Effector memory CD4-positive, alpha-beta T cell (primary cell): ENCODE measurements at places on chromosomes 1 and 21.

DNA sequence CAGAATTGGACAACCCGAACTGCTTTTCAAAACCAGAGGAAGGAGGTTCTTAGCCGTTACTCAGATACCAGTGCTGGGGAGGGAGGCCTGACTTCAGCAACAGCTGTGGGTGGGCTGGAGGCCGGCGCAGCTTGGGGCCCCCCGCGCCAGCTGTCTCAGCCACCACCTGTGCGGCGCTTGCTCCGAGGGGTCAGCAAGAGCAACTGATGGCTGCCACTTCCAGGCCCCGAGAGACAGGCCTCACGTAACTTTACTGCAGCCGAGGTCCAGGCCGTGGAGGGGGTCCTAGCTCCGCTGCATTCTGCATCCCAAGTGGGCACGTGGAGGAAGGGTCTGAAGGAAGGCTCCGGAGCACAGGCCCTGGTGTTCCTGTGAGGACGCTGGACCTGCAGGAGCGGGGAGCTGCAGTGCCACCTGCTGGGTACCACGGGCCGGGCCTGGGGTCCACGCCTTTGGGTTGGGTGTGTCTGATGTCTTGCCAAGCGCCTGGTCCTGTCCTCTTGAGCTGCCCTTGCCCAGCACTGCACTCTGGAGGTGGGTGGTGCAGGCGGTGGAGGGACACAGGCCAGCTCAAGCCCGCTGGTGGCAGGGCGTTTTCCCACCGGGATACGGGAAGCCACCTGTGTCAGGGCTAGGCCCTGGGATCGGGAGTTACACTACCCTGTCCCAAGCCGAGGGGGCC is 9.8 kb downstream of the THAP3 start:
- no peak overlapping the region for H3K27ac ChIP-seq
- H3K4me3 ChIP-seq = no peak overlapping the region
- H3K4me1 ChIP-seq = no peaks in the 10 kb centered on the region

- H3K4me1 ChIP-seq = no peaks in the 10 kb centered on the region
- no peak overlapping the region for H3K27ac ChIP-seq
- no peaks in the 10 kb centered on the region for H3K36me3 ChIP-seq
- no peaks in the 10 kb centered on the region for H3K27me3 ChIP-seq
Measured at GRCh38 chr1:194517567-194517966, 1331.2 kb upstream of the B3GALT2 start.

DNA sequence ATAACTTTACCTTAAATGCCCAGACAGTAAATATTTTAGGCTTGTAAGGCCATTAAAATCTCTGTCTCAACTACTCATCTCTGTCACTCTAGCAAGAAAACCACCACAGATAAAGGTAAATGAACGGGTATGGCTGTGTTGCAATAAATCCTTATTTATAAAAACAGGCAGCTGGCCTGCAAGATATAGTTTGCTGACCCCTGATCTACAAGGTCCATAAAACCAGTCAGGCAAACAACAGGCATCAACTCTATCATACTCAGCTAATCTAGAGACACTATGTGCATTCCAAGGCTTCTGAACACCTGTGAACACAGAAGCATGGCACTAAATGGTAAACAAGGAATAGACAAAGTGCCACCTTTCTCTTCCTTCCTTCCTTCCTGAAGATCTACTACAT is 9.7 kb downstream of the FAF1 start:
- no peak overlapping the region for H3K4me3 ChIP-seq
- H3K4me1 ChIP-seq = no peaks in the 10 kb centered on the region
- H3K27me3 ChIP-seq = no peaks in the 10 kb centered on the region

- H3K27ac ChIP-seq = no peak overlapping the region
- no peak for DNase-seq
Measured at GRCh38 chr1:108149796-108150467, 50.2 kb downstream of the SLC25A24 start.

DNA sequence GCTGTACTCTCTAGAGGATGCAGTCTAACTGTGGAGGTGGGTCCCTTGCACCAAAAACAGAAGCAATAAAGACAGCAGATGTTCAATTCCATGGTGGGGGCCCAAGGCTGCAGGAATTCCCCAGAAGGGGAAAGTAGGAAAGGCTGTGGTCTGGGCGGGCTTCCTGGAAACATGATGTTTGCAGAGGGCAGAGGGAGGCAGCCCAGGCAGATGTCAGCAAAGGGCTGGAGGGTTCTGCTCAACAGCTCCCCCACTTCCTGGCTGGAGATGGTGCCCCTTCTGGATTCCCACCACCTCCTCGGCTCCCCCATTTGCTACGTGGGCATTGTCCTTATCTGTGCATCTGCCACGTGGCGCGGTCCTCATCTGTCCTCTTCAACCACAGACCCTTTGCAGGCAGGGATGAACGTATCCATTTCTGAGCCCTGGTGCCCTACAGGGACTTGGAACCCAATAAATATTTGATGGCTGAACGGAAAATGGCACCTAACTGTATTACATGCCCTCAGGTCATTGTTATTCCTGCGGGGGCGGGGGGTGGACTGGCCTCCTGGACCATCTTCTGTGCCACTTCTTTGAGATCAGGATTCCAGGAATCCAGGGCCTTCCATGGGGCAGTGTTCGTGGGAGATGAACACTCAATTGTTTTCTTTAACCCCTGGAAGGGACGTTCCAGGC is 8.4 kb upstream of the GUCA2B start:
- no peak overlapping the region for H3K27ac ChIP-seq
- H3K4me3 ChIP-seq = no peak overlapping the region
- no peak for DNase-seq
- H3K27me3 ChIP-seq = peaks cover 8% of the 10 kb centered on the region
- no peaks in the 10 kb centered on the region for H3K36me3 ChIP-seq

- H3K36me3 ChIP-seq = no peaks in the 10 kb centered on the region
- peaks cover 2% of the 10 kb centered on the region for H3K27me3 ChIP-seq
- H3K4me1 ChIP-seq = no peaks in the 10 kb centered on the region
- no peak for DNase-seq
- H3K27ac ChIP-seq = no peak overlapping the region
Measured at GRCh38 chr1:38605063-38605462, 254.5 kb downstream of the RRAGC start.

DNA sequence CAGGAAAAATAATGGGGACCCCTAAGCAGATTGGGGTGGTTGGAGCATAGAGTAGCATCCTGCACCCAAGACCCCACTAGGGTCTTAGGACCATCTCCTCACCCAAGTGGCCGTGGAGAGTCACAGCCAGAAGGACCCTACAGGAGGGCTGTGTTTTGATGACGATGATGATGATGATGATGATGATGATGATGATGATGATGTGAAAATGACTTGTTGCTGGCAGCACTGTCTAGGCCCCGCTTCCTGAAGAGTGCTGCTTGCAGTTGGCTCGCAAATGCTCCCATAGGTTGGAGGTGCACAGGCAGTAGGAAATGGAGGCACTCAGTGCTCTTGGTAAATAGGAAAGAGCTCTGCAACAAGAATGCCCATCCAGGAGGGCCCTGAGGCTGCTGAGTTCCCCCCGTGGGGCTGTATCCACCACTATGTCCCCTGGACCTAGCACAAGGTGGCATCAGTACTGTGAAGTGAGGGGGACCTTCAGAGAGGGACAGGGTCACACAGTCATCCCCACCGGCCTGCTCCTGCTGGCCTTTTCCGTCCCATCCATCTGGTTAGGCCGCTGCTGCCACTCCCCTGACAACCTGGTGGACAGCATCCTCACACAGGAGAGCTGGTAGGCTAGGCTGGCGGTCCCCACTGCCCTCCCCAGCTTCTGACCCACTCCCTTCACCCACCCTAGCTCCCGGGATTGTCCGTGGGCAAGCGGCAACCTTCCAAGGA is 139.6 kb downstream of the FOXD2 start:
- H3K4me3 ChIP-seq = no peak overlapping the region
- H3K27me3 ChIP-seq = peaks cover 4% of the 10 kb centered on the region
- no peak overlapping the region for H3K27ac ChIP-seq
- no peaks in the 10 kb centered on the region for H3K4me1 ChIP-seq

DNA sequence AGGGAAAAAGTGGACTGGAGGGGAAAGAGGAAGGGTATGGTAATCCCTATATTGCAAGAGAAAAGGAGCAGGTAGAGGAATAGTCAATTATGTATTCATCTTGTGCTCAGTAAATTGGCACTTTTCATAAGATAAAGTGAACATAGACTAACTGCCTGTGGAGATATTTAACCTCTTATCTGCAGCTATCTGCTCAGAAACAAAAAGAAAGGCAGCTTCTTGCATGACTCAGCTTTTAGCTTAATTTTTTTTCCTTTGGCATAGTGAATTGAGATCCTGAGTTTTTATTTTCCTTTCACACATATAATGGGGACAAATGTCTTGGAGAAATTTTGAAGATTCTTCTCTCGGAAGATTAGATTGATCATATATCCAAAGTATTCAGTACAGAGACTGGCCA is 127.6 kb upstream of the F3 start:
- no peak for DNase-seq
- H3K4me3 ChIP-seq = no peak overlapping the region
- no peaks in the 10 kb centered on the region for H3K27me3 ChIP-seq
- no peak overlapping the region for H3K27ac ChIP-seq

GRCh38 chr1:171350594-171350993 is 36.6 kb downstream of the FMO4 start:
- DNase-seq = no peak
- H3K27me3 ChIP-seq = no peaks in the 10 kb centered on the region
- no peaks in the 10 kb centered on the region for H3K4me1 ChIP-seq

DNA sequence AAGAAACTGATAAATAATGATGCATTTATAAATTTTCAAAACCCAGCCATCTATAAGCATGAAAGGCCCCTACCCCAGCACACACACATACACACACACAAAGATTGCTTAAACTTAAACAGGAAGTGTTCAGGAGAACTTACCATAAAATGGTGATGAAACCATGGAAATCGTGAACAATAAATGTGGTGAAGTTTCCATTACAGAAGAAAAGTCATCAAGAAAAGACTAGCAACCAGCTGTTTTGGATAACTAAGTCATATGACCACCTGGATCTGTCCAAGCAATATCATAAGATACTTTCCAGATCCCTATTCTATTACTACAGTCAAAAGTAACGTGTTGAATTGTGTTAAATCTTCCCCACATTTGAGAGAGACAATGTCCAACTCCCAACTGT is 24.1 kb downstream of the RGS5 start:
- H3K27ac ChIP-seq = no peak overlapping the region

GRCh38 chr1:45887156-45887842 is 83.9 kb downstream of the MAST2 start:
- no peaks in the 10 kb centered on the region for H3K36me3 ChIP-seq
- no peaks in the 10 kb centered on the region for H3K27me3 ChIP-seq
- no peak overlapping the region for H3K27ac ChIP-seq
- DNase-seq = no peak
- no peaks in the 10 kb centered on the region for H3K4me1 ChIP-seq
- no peak overlapping the region for H3K4me3 ChIP-seq

DNA sequence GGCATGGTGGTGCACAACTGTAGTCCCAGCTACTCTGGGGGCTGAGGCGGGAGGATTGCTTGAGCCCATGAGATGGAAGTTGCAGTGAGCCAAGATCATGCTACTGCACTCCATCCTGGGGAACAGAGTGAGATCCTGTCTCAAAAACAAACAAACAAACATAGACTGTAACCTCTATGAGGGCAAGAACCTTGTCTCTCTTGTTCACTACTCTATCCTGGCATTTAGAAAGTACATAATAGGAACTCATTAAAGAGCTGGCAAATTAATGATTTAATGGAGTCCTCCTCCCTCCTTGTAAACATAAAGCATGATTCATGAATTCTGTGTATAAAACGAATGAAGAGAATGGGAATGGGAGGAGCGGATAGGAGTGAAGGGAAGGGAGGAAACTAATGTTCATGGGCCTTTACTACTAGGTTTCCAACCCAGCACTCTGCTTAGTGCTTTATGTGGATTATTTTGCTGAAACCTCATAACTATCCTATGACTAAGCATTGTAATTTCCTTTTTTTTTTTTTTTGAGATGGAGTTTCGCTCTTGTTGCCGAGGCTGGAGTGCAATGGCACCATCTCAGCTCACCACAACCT is 8.6 kb downstream of the LMOD1 start:
- H3K4me1 ChIP-seq = no peaks in the 10 kb centered on the region
- no peak overlapping the region for H3K27ac ChIP-seq
- H3K4me3 ChIP-seq = no peak overlapping the region
- no peaks in the 10 kb centered on the region for H3K36me3 ChIP-seq
- DNase-seq = no peak

- no peaks in the 10 kb centered on the region for H3K27me3 ChIP-seq
- H3K4me1 ChIP-seq = no peaks in the 10 kb centered on the region
- H3K36me3 ChIP-seq = no peaks in the 10 kb centered on the region
- H3K27ac ChIP-seq = no peak overlapping the region
- H3K4me3 ChIP-seq = no peak overlapping the region
- DNase-seq = no peak
Measured at GRCh38 chr1:245087723-245088122, 67.1 kb upstream of the KIF26B start.

DNA sequence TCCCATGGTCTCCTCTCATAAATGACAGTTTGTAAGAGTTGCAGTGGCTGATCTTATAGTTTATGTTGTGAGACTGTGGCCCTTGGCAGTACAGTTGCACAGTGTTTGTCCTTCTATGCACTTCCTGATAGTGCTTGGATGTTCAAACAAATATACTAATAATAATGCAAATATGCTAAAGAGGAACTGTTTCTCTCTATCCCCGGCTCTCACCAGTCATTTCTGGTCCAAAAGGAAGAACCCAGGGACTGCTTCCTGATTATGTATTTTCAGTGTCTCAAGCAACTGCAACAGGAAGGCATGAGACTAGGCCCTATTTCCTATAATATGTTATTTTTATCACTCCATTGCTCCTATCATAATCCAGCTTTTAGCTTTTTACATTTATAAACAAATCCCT is 17.0 kb upstream of the SUCO start:
- H3K36me3 ChIP-seq = no peaks in the 10 kb centered on the region
- no peak overlapping the region for H3K27ac ChIP-seq
- H3K4me3 ChIP-seq = no peak overlapping the region

GRCh38 chr1:156804572-156805243 is 11.9 kb downstream of the SH2D2A start:
- no peaks in the 10 kb centered on the region for H3K27me3 ChIP-seq
- peaks cover 20% of the 10 kb centered on the region for H3K36me3 ChIP-seq
- H3K4me1 ChIP-seq = peaks cover 26% of the 10 kb centered on the region
- no peak for DNase-seq
- no peak overlapping the region for H3K4me3 ChIP-seq

- H3K27me3 ChIP-seq = no peaks in the 10 kb centered on the region
- DNase-seq = no peak
- H3K4me1 ChIP-seq = peaks cover 13% of the 10 kb centered on the region
- H3K36me3 ChIP-seq = no peaks in the 10 kb centered on the region
- peak overlapping the region; percentile 94 for H3K4me3 ChIP-seq
- peak overlapping the region; percentile 64 for H3K27ac ChIP-seq
Measured at GRCh38 chr1:91884459-91885212, 1.3 kb downstream of the TGFBR3 start.

DNA sequence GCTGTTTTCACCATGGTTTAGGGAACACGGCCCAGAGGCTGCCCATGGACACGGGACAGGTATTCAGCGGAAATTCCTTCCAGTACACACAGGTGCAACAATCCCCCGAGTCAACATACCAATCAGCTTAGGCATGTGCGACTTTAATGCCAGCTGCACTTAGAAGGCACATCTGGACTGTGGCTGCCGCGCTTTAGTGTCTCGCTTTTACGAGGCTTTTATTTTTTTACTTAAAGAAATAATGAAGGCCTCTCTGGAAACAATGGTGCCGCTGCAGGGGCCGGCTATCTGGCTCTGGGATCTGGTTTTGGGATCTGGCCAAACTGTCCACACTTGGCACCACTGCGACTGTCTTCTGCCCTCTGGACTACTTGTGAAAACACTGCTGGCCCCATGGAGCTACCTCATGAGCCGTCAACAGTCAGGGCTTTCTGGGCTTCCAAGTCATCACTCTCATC is 55.5 kb downstream of the SLC66A1 start:
- no peak for DNase-seq
- H3K27me3 ChIP-seq = no peaks in the 10 kb centered on the region
- H3K4me3 ChIP-seq = no peak overlapping the region
- H3K27ac ChIP-seq = no peak overlapping the region
- H3K36me3 ChIP-seq = peaks cover 37% of the 10 kb centered on the region
